Fibroblast of skin of right quadriceps (primary cell): ENCODE measurements at places on chromosomes 1 and 21.

GRCh38 chr1:66374561-66375111, 159.3 kb upstream of the SGIP1 start:
- DNase-seq, result peak; percentile 87

DNA sequence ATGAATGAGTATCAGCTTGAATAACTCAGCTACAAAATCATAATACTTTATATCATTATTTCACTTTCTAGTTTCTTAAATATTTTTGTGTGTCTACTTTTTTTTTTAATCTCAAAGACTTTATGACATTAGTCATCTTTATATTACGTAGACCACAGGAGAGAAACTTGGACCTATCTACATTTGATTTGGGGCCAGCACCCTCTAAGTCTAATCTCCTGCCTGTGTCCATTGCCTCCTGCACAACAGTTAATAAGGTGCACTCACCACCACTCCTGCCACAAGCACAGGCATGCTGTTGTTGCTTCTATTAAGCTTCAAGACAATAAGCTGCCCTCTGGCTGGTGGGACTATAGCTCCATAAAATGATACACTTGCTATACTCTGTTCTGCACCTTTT, 70.4 kb downstream of the DIRAS3 start:
- no peak for DNase-seq

DNA sequence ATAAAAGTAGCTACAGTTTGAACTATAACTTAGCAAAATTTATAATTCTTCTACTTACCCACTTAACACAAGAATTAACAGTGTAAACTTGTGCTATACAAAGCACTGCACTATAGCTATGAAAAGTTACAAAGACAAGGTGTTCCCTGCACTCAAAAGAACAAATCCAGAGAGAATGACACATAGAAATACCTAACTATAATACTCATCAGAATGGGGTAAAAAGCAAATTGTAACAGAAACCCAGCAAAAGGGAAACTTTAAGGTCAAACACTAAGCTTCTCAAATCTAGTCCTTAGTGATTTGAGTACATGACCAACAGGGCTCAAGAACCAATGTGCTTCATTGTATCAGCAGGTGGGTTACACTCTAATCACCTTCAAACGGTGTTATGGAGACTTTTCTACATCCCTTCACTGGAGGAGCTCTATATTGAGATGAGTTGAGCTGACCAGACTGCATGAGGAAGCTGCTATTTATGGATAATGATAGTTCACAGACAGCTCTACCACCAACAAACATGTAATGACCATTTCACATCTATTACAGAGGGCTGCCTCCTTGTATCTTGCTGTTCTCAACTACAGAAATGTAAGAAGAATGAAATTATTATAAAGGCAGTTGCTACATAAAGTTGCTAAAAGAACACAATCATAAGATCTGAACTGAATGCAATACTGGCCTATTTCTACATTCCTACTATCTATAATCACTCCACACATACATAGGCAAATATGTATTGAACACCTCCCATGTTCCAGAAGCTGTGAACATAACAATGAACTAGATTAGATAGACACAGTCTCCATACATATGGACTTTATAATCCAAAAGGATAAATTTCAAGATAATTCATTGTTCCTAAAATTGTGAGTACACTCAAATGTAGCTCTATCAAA, 47.6 kb downstream of the PIK3R3 start:
- DNase-seq, result peak; percentile 28

DNA sequence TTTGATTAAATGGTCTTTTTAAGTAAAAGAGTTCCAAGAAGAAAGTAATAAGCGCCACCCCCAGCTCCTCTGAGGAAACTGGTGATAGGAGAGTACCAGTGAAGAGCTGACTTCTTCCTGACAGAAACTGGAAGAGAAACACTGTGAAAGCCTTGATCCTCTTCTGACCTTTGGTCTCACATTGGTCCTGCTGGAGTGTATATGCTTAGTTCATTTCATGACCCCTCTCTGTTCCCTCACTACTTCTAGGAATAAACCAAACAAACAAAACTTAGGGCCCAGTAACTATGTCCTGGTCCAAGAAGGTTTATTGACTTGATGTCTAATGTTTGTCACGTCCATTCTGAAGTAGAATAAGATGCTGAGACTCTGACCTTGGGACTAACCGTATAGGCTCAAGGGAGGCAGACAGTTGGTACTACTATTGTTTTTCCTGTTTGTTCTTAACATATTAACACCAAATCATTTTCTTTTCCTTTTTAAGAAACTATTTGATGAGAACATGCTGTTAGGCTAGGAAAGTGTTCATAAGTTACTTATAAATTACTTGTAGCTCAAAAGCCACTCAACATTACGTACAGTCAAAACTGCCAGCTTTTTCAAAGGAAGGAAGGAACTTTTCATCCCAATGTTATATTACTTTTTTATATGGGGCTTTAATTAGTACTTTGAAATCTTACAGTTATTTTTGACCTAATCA, 57.9 kb downstream of the MIER1 start:
- DNase-seq, result no peak

DNA sequence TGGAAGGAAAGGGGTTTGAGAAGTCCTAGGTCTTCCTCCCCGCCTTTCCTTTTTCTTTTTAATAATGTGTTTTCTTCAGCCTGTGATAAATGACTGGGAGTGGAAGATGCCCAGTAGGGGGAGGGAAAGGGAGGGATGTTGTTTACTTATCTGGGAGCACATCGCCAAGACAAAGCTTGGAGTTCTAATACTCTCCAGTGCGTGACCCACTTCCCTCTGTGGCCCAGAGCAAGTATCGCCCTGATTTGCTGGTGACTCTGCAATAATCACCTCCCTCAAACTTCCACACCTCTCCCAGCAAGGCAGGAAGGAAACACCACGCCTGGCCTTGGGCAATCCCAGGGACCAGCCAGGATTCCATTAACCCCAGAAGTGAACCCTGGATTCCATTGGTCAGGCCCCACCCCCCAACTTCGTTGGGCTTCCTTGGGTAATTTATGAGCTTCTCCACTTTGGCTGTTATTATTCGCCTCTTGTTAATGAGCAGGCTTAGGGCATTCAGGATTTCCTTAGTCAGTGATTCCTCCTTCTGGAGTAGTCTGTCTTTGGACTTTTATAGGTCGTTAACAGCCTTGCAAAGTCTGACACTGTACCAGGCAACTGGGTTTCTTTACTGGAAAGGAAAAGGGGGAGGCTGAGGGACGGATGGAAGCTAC, 24.3 kb upstream of the GRHL3 start:
- peak; percentile 90 for DNase-seq

GRCh38 chr1:191752342-191752741, 405.9 kb upstream of the RGS18 start:
- DNase-seq, result peak; percentile 3

DNA sequence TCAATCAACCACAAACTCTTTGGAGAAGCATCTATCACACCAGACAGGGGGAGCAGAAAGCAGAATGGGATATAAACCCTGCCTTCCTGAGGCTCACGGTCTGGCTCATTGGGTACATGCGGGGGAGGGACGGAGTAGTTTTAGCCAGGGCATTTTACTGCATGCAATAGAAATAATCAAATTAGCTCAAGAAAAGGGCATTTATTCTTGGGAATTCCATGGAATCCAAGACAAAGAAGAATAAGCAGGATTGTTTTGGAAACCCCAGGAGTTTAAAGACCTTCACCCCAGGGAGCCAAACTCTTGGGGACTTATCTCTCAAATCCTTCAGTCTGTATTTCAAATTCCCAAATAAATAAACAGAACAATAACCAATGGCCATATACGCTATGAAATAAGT, 5.2 kb upstream of the KAZN start:
- no peak for DNase-seq

DNA sequence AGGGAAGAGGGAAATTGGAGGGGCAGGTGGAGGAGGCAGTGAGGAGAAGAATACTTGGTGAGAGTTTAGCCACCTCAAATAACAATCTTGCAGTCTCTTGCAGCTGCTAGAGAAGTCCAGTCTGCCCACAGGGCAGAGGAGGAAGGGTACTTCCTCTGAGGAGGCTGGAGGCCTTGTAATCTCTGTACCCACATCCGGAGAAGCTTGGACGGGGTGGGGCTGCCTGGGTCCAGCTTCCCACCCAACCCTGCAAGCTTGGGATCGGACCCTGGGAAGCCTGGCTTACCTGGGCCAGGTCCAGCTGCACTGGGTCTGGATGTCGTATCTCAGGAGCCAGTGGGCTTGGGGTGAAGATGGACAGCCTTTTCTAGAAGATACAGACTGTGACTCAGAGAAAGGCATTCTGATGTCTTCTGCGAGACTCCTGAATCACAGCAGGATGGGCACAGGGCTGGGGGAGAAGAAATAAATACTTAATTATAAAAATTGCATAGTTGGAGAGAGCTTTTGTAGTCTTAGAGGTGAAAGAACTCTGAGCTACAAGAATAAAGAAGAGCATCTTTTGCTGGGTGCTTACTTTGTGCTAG, 111.8 kb upstream of the JUN start:
- DNase-seq, result peak; percentile 28

DNA sequence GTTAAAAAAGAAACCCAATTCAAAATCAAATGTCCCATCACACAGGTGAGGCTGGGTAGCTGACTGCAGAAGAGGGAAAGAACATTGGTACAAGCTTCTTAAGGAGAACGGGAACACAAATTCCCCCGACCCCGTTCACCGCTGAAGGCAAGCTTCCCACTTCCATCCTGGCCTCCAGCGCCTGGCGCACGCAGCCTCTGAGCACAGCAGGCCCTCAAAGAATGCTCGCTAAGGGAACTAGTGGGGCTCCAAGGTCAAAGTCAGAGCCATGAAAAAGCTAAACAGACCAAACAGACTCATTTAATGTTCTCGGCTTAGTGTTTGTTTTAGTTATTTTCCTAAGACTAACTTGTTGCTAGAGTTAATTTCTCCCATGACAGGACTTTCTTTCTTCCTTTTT, 63.7 kb downstream of the SIM2 start:
- no peak for DNase-seq

GRCh38 chr1:214018386-214019268, 30.9 kb downstream of the PROX1 start:
- no peak for DNase-seq

DNA sequence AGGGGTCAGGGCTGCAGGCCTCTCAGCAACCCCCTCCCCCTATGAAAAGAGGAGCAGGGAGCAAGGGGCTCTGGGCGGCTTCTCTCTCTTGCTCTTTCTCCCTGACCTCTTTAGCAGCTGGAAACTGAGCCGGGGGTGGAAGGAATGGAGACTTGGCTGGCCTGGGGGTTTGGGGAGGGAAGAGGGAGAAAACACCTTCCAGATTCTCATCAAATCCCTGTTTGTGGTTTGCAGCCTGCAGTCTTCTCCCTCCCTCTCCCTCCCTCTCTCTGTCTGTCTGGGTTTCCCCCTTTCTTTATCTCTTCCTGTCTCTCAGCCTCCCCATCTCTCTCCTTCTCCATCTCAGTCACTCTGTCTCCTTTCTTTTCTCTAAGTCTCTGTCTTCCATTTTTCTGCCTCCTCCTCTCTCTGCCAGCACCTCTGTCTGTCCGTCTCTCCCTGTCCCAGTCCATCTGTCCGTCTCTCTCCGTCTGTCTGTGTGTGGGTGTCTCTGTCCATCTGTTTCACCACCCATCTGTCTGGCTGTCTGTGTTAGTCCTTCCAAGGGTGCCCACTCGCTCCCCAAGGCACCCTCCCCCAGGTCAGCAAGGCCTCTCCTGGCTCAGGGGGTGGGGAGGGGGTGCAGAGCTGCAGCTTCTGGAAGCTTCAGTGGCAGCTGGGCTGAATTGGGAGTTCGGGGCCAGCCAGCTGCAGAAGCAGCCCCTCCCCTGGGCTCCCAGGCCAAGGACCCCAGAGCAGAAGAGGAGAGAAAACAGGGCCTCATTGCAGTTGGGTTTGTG, 6.2 kb downstream of the AHDC1 start:
- DNase-seq, result peak; percentile 34

GRCh38 chr1:157831968-157832626, 9.5 kb downstream of the CD5L start:
- no peak for DNase-seq

DNA sequence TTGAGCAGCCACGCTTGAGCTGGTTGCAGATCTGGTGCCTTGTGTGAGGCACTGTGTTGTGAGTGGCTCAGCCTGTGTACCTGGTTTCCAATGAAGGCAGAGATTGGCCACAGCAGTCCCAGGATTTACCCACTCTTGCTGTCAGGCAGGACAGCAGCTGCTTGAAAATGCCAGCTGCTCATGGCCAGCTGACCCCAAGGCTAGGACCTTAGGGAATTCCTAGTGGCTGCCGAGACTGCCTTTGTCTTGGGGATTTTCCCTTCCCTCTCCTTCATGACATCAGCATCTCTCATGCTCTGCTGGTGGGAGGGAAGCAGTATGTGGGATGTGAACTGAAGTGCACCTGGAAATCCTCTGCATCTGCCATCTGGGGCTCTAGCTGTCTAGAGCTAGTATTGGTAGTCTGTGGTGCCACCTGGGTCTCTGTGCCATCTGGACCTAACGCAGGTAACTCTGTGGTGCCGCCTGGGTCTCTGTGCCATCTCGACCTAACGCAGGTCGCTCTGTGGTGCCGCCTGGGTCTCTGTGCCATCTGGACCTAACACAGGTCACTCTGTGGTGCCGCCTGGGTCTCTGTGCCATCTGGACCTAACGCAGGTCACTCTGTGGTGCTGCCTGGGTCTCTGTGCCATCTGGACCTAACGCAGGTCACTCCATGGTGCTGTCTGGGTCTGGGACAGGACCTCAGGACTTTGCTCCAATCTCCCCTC, 3.8 kb upstream of the LRRC47 start:
- no peak for DNase-seq

DNA sequence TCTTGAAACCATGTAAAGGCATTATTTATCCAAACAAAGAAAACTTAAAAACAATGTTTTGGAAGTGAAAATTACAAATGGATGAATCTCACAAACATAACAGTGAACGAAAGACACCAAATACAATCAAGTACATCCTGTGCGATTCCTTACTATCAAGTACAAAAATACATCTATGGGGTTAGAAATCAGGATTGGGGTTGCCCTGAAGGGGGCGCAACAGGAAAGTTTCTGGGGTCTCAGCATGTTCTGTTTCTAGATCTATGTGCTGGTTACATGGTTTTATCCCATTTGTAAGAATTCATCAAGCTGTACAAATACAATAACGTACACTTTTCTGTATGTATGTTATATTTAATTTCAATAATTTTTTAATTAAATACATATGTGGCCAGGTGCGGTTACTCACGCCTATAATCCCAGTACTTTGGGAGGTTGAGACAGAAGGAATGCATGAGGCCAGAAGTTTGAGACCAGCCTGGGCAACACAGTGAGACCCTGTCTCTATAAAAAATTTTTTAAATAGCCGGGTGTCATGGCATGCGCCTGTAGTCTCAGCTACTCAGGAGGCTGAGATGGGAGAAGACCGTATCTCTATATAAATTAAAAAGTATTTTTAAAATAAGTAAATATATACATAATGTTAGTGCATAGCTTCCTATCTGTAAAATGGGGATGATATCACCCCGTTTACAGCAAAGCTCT, 121.5 kb upstream of the SOD1 start:
- no peak for DNase-seq

- DNase-seq, result peak; percentile 61
These were observed 3.3 kb upstream of the GBP1 start for GRCh38 chr1:89068291-89068690.
